Hematopoietic multipotent progenitor cell treated with erythropoietin and hydrocortisone succinate and interleukin-3 and kit ligand, for 17 days (in vitro differentiated cells): ENCODE measurements at places on chromosomes 13 and 19.

- no peak for DNase-seq
Measured at GRCh38 chr13:41842036-41842620, 118.8 kb downstream of the VWA8 start.

DNA sequence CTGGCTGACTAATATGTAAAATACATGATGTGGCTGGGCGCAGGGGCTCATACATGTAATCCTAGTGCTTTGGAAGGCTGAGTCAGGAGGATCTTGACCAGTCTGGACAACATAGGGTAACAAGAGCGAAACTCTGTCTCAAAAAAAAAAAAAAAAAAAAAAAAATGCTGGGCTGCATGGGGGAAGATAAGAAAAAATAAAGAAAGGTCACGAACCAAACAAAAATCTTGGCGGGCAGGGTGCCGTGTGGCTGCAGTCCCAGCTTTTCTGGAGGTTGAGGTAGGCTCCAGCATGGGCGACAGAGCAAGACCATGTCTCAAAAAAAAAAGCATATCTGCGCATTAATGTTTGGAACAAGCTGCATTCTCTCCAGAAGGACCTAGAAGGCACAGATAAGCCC, 8.7 kb downstream of the RNASEH2A start:
- DNase-seq = no peak

DNA sequence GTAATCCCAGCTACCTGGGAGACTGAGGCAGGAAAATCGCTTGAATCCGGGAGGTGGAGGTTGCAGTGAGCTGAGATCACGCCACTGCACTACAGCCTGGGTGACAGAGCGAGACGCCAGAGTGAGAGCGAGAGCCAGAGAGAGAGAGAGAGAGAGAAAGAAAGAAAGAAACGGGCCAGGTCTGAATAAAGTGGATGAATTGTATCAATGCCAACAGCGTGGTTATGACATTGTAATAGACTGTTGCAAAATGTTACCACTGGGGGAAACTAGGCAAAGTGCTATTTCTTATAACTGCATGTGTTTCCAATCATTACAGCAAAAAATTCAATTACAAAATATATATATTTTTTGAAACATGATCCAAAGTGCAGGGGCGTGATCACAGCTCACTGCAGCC, 11.8 kb upstream of the BTBD2 start:
- no peak for DNase-seq

- no peak for DNase-seq
Measured at GRCh38 chr19:37994823-37995130, 87.8 kb downstream of the SIPA1L3 start.

DNA sequence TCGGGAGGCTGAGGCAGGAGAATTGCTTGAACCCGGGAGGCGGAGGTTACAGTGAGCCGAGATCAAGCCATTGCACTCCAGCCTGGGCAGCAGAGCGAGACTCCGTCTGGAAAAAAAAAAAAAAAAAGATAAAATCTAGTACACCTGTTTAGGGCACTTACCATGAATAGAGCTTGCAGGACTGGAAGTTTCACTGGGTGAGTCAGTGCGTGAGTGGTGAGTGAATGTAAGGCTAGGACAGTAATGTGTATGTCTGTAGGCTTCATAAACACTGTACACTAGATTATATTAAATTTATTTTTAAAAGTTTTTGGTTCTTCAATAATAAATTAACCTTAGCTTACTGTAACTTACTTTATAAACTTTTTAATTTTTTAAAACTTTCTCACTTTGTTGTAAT, 22.9 kb downstream of the PPP5C start:
- DNase-seq = no peak
